ENCODE measurements at places on chromosomes 16 and 17.

- DNase-seq = no peak
These were observed 38.4 kb downstream of the PSMD12 start for GRCh38 chr17:67328026-67328425.

DNA sequence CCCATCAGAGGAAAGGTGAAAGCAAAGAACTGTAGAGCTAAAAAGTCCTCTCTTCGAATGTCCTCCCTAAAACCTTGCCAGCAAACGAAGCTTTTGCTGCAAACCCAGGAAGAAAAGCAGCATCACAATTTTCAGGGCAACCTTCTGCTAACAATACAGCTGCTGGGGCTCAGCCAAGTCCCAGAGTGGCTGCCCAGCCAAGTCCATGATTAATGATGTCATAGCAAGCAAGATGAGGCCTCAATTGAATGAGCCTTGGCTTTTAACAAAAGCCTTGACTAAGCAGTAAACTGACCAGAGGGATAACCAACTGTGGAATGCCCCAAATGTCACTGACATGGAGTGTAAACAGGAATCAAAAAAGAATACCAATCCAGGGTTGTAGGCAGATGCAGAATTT, 342.7 kb downstream of the PMP22 start:
- DNase-seq = no peak

- DNase-seq = no peak
These were observed 19.2 kb upstream of the TMEM101 start for GRCh38 chr17:44033861-44034408.

- no peak for DNase-seq
These were observed 7.7 kb upstream of the ZG16 start for GRCh38 chr16:29770250-29770929.

- DNase-seq = no peak
These were observed 3.8 kb upstream of the TMEM238L start for GRCh38 chr17:10807704-10808128.

DNA sequence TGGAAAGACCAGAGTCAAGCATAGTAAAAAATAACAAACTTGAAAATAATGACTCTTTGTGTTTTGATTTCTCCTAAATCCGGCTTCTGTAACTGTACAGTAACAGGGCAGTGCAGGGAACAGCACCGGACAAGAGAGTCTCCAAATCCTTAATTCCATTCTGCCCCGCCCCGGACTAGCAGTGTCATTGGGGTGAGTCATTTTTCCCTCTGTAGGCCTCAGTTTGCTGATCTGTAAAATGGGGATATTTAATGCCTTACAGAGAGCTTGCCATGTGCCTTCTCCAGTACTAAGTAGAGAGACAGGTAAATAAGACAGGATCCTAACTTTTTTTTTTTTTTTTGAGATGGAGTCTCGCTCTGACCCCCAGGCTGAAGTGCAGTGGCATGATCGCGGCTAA, 83.6 kb upstream of the TBC1D3K start:
- no peak for DNase-seq

GRCh38 chr17:81705518-81706231, 2.5 kb downstream of the MRPL12 start:
- DNase-seq = no peak

GRCh38 chr17:75456039-75456416, 407 bp upstream of the TMEM94 start:
- DNase-seq = no peak

GRCh38 chr17:81167194-81167524, 1.1 kb upstream of the AATK start:
- DNase-seq = no peak

- DNase-seq = no peak
These were observed 117.8 kb downstream of the C16orf95 start for GRCh38 chr16:87199379-87199778.

DNA sequence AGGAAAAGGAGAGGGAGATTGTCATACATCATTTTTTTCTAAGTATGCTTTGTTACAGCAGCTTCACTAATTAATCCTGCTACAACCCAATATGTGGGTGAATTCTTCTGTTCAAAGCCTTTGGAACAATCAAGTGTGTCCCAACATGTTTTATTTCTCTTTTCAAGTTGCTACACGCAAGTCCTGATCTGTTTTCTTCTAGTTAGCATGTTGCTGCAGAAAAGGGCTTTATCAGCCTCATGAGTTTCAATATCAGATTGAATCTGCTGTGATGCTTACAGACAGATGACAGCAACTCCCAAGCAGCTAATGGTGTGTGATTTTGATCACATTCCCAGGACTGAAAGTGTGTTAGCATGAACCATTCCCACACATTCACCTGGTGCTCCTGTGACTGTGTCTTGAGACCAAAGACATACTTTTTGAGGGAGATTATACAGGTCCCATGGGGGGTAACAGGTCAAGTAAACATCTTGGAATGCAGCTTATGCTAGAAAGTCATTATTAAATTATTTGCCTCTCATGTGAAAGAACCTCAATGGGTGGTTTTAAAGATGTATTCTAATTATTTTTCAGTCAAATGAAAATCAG, 96.9 kb upstream of the KCNJ16 start:
- no peak for DNase-seq

- no peak for DNase-seq
These were observed 142.7 kb upstream of the GNAO1 start for GRCh38 chr16:56048425-56049105.

DNA sequence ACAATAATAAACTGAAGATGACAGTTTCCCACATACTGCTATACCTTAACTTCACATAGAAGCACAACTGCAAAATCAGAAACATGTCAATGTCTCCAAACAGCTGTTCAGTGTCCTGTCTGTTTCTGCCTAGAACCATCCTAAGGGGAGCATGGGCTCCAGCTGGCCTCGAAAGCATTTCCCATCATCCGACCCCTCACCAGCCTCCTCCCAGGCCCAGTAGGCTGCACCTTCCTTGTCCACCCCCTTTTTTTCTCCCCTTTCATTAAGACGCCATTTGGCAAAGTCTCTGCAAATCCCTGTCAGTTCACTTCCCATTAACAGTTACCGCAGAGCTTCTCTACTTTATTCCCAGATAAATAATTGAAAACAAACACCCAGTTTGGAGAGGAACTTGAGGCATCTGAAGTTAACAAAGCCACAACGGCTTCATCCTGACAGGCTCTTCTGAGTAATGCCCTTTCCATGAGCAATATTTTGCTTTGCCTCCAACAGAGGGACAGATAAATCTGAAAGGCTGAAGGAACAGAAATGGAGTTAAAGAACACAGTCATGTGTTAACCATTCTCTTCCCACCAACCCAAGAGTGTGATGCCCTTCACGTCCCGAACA, 65.3 kb downstream of the SLC39A11 start:
- no peak for DNase-seq

DNA sequence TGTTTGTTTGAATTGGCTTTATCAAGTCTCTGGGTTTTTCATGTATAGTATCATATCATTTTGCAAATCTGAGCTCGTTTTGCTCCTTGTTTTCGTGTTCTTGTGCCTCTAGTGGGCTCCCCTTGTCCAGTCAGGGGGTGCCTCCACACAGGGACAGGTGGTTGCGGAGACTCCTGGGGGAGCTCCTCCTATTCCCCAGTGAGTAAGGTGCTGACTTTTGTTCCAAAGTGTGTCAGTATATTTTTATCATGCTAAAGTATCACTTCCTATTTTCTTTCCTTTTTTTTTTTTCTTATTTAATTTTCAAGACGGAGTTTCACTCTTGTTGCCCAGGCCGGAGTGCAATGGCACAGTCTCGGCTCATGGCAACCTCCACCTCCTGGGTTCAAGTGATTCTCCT, 30.3 kb upstream of the IL17C start:
- DNase-seq = no peak

DNA sequence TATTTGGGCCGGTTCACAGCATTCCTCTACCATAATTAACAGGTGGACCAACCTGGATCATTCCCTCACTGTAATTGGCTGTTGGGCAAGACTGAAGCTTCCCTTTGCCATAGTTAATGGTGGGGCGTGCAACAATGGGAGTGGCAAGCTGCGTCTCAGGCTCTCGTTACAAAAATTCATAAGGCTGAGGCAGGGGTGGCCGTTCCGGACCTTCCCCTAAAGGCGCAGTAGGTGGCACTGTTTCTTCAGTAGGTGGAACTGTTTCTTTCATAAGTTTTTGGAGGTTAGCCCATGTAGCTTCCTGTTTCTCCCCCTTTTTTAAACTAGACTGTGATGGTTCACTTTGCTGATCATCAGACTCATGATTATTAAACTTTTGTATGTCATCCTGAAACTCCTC, 17.0 kb upstream of the TMC5 start:
- no peak for DNase-seq

DNA sequence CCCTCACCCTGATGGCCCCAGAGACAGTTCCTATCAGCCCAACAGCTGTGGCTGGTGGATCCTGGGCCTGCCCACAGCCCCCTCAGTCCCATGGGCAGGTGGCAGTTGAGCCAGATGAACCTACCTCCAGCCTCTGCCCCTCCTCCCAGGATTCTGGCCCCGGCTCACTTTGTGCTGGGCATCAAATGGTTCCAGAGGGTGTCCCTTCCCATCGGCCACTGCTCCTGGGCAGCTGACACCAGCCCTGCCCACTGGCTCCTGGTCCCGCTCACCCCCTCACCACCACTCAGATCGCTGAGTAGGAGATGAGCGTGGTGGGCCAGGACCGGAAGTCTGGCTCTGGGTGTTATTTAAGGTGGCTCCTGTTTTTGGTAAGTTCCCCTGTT, 2.0 kb downstream of the TTYH2 start:
- no peak for DNase-seq

DNA sequence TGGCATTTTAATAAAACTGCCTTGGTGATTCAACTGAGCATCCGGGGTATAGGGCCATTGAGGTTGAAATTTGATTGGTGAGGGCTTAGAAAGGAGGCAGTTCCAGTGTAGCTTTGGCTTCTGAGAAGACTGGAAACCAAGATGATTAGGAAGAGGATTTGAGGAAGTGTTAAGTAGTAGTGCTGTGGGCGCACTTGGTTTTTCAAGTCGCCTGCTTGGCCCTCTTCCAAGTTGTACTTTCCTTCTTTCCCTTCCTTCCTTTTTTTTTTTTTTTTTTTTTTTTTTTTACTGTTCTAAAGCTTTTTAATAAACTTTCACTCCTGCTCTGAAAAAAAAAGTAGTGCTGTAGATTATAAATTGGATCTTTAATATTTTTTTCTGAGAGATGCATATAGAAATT, 320.5 kb downstream of the UTP18 start:
- no peak for DNase-seq

GRCh38 chr17:68302666-68303065, 11.4 kb downstream of the ARSG start:
- DNase-seq = no peak

- DNase-seq = peak; percentile 71
These were observed 11.5 kb upstream of the PITPNA start for GRCh38 chr17:1573932-1574696.

DNA sequence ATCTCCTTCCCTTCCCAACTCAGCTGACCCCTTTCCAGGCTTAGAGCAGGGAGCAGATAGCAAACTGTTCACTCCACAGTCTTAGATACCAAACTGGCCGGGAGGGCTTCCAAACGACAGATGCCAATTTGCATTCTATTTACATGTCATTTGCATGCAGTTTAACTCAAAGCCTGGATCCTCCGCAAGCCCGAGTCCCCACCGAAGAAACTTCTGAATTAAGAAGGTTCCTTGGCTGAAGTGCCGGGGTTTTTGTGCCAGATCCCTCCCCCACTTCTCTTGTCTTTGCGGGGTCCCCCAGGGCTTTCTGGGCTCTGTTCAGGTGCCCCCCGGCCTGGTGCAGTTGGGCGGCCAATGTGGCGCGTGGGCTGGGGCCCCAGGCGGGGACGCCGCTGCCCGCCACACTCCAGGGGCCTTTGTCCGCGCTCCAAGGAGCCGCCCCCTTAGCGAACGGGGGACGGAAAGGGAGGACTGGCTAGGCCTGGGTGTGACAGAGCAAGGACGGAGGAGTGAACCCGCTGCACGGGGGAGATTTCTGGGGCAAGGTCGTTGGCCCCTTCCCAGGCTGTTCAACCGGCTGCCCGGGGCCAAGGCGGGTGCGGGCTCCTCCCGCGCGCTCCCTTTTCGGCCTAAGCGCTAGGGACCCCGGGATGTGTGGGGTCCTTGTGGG, 1.2 kb downstream of the GPRC5B start:
- no peak for DNase-seq

- DNase-seq = no peak
These were observed 37.6 kb upstream of the CBFA2T3 start for GRCh38 chr16:89014403-89015230.

DNA sequence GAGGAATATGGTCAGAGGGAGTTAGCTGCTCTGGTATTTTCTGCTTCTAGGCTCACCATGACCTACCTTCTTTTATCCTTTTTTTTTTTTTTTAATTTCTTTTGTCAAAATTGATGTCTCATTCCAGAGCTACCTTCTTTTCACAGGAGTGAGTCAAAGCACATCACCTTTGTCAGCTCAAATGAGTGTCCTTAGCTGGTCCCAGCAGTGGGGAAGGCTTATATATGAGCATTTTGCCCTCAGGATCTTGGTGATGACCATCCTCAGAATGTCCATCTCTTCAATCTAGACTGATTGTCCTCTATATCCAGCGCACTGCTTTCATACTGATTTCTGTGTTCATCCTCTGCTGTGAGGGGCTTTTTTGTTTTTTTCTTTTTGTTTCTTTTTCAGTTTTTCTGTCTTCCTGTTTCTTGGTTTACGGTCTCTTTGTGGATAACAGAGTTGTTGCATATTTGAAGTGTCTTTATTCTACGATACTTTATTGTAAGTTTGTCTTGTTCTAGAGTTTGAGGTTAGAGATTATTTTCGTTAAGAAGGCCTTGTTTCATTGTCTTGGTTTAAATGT, 24.9 kb downstream of the CBFB start:
- no peak for DNase-seq

- DNase-seq = no peak
These were observed 57.1 kb downstream of the GOSR1 start for GRCh38 chr17:30534298-30534697.

GRCh38 chr17:18254888-18255649, 3.5 kb downstream of the FLII start:
- DNase-seq = no peak

- no peak for DNase-seq
These were observed 174.3 kb downstream of the ENGASE start for GRCh38 chr17:79248843-79249493.

DNA sequence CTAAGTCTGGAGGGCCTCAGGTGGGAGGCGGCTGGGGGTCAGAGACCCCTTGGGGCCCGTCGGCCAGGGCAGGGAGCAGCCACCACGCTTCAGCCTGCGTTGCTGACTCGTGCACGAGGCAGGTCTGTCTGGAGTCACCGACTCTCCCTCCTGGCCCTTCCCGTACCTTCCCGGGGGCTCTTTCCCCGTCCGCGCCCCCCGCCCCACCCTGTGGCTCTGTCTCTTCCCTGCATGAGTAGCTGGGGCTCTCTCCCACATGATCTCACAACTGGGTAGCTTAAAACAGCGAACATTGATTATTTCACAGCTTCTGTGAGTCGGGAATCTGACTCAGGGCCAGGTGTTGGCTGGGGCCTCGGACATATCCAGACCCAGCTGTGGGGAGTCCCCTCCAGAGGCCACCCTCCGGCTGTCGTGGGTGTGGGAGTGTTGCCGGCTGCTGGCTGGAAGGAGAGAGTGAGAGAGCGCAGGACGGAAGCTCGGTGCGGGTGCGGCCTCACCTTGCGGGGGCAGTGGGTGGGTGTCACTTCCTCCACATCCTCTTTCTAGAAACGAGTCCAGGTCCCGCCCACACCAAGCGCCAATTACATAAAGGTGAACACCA, 17.3 kb downstream of the BAHCC1 start:
- peak; percentile 35 for DNase-seq

All from stimulated activated CD4-positive, alpha-beta T cell treated with anti-CD3 and anti-CD28 coated beads, Interleukin-12 subunit alpha, Interleukin-12 subunit beta, amount 100 ng/mL, for 48 hours (primary cell).